ENCODE measurements at places on chromosomes 2 and 18. TPM values are rescaled to one million over a fixed set of nuclear protein-coding genes. Genes with fewer than 3 reads are reported as not detected.

The GAREM1 gene
- 18.2 TPM for total RNA-seq

The CD8A gene
- 6.5 TPM for total RNA-seq

The FAM237A gene
- total RNA-seq = not detected

The GRHL1 gene
- total RNA-seq = 76.3 TPM

The GNAL gene
- 11.4 TPM for total RNA-seq

The PSD4 gene
- total RNA-seq = 25.1 TPM

The IL36B gene
- total RNA-seq = not detected

The PELI1 gene
- 23.7 TPM for total RNA-seq

The CARF gene
- total RNA-seq = 3.9 TPM

The NT5C1B gene
- total RNA-seq = not detected

The STK17B gene
- total RNA-seq = 7.9 TPM

The ASXL3 gene
- total RNA-seq = not detected

The DSG2 gene
- total RNA-seq = 7.3 TPM

The EGR4 gene
- total RNA-seq = not detected

The WDR43 gene
- total RNA-seq = 28.2 TPM

The SLC23A3 gene
- 1.7 TPM for total RNA-seq

GRCh38 chr2:140580532-140581151, 1550.2 kb downstream of the LRP1B start:
- no peak for DNase-seq

GRCh38 chr18:69330385-69331005, 70.2 kb upstream of the DOK6 start:
- no peak for DNase-seq

DNA sequence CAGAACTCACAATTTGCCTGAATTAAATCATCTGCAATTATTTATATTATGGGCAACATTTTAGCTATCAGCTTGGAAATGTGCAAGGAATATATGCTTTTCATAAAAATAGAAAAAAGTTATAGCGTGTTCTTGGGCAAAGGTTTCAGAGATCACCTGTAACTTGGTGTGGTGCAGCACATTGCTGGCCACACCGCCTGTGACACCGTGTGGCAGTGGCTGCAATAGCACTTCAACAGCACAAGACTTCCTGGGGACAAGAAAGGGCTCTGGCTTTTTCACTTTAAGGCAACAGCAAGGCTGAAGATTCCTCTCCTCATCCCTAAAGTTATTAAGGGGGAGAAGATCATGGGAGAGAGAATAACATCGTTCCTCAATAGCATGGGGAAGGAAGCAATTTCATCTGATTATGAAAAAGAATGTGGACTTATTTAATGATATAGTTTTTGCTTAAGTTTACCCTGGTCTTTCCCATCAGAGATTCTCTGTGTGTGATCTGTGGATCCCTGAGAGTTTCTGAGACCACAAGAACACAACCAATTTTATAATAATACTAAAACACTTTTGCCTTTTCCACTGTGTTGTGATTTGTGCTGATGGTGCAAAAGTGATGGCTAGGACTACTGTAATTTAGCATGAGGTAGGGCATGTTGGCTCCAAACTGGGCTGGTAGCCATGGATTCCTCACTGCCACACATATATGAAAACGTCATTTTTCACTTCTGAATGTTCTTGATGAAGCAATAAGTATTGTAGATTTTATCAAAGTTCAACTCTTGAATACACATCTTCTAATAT, 15.0 kb upstream of the SERPINB3 start:
- no peak for DNase-seq

DNA sequence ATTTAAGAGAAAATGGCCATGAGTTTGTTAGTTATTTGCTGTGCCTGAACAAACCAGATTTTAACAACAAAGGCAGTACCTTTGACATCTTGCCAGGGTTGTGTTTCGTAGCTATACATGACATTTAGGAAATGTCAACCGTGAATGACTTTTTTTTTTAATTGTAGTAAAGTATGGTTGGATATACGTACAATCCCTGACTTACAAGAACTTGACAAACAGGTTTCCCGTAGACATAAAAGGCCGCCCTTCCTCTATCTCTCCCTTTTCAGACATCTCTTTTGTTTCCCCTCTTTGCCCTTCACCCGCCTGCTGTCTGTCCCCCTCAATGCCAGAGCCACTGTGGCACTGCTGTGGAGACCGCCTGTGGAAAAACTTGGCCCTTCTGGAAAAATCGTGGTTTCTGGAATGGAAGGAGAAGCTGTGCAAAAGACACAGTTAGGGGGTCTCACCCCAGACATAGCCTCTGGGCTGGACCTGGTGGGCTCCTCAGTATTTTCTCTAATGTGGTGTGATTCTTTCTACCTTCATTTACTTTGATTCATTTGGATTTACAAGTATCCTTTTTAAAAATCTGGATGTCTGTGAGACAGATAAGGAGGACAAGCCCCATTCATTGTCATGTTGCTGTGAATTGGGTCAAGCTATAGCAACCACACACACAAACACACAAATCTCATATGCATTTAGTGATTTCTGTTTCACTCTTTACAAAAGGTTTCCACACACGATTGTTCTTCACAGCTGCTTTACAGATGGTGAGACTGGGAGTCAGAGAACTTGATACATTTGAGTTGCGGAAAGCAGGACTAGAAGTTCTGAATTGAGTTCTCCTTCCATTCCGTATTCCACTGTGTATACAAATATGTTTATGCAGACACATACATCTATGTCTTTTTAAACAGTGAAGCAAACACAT, 48.6 kb downstream of the SPATS2L start:
- DNase-seq = no peak

DNA sequence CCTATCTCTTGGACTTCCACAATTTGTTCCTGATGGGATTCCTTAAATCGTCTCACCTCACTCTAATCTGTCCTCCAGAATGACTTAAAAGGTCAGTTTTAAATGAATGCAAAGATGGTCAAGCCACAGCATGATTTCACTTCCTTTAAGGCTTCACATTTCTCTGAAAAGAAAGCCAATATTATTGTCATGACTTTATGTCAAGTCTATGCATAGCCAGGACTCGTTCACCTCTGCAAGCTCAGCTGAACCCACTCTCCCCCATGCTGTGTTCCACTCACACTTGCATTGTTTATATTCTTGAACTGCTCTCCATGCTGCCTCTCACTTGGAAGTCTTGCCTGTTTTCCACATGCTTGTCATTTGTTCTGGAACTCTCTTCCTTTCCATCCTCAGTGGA, 298.4 kb upstream of the MMADHC start:
- DNase-seq = no peak

DNA sequence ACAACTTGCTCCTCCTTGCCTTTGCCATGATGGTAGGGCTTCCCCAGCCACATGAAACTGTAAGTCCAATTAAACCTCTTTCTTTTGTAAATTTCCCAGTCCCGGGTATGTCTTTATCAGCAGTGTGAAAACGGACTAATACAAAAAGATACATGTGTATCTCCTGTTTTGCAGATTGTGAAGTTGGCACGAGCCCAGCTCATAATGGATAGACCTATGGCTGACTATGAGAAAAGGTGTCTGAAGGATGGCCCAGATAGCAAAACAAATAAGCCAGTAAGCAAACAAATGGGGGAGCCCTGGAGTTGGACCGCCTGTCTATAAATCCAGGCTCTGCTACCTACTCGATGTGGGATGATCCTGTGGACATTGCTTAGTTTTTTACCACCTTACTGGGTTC, 15.5 kb upstream of the PRKCE start:
- no peak for DNase-seq

GRCh38 chr18:73006331-73006730, 138.5 kb upstream of the NETO1 start:
- no peak for DNase-seq

DNA sequence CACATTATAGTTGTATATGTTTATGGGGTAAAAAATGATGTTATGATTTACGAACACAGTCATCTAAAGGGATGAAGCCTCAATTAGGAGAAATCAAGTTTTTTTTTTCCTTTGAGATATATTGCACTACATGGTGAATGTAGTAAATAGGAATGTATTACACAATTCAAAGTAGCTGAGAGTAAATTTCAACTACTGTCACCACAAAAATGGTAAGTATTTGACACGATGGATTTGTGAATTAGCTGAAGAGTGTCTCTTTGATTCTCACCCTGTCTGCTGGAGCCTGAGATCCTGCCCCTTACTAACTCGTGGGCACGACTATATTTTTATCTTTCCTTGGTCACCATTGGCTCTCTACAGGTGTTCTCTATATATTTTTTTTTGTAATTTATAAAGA, 540.4 kb upstream of the DSEL start:
- no peak for DNase-seq

- no peak for DNase-seq
These were observed 232.9 kb downstream of the HDAC4 start for GRCh38 chr2:239167766-239168444.

DNA sequence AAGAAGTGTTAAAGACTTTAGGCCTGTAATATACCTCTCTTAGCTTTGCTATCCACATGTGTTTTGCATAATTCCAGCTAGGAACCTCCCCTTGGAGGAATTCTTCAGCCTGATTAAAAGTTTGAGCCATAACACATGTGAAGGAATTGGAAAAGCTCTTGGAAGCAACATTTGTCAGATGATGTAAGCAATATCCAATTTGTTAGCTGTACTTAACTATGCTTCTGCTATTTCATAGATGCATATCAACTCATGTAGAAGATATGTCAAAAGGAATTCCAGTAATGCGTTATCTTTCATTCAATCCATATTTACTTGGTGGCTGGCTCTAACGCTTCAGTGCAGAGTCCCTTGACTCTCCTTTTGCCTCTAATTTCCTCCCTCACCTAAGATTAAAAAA, 46.2 kb downstream of the PKP4 start:
- no peak for DNase-seq

DNA sequence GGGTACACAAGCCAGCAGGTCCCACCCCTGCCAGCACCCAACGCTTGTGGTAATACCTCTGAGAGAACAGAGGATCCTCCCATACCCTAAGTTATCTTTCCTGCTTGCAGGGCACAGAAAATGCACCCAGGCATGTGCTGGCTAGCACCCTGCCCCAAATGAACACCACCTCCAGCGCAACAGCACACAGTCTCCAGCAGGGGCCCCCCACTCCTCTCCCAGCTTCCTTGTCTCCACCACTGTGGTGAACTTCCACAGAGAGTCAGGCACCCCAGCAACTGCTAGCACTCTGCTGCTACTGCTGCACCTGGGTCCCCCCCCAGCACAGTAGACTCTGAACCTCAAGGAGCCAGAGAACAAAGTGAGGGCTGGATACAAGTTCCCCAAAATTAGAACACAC, 216.8 kb upstream of the CNTNAP5 start:
- DNase-seq = no peak

DNA sequence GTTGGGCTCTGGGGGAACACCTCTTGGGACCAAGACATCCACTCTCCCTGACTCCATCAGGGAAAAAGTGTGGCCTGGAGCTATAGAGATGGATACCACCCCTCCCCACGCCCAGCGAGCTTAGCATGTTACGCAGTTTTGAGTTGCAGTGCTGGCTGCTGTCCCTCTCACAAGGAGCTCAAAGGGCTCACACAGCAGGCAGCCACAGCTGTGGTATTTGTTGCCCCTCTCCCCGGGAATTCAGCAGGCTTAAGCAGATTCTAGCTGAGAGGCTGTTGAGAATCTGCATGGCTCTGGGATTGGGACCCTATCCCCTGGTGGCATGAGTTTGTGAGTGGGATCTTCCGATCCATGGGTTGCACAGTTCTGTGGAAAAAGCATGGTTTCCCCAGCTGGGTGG, 673.1 kb upstream of the FSHR start:
- no peak for DNase-seq

DNA sequence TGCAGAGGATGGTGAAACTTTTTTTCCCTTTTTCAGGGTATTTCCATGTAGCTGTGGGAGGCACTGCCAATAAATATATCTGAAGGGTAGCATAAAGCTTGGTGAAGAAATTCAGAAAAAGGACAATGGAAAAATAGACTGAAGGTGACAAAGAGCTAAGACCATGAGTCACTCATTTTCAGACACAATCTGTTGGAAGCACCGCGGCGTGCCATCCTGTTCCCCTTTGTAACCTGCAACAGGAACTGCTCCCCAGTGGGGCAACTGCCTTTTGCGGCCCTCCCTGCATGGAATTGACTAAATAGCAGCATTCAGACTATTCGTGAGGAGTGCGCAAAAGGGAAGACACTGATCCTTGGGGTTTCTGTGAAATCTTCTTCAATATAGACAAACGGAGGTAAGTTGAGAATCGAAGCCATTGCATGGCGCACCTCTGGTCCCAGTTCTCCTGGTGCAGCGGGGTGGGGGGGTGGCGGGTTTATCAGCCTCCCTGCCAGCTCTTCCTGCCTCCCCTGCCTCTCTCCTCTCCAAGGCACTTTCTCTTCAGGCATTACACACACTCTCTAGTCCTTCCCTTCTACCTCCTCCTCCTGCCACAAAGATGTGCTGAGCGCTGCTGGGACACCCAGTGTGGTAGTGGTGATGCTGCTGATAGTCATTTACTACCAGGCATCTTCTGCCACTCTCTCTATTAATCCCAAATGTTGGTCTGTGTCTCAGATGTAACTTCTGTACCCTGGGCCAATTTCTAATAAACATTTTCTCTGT, 126.2 kb upstream of the TMEM200C start:
- DNase-seq = no peak

DNA sequence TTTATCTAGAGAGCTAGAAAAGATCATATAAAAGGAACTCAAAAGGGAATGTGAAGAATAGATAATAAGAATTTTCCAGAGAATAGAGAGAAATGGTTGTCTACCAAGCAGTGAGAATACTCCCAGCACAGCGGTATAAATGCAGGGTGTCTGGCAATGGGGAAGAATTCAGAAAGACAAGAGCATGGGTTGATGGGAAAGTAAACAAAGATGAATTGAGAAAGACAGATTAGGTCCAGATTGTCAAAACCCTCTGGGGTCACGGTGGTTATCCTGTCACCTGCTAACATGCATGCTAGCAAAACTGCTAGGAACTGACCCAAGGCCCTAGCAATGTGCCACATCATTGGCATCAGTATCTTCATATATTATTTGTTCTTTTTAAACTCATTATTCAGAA, 30.8 kb upstream of the C1D start:
- no peak for DNase-seq

DNA sequence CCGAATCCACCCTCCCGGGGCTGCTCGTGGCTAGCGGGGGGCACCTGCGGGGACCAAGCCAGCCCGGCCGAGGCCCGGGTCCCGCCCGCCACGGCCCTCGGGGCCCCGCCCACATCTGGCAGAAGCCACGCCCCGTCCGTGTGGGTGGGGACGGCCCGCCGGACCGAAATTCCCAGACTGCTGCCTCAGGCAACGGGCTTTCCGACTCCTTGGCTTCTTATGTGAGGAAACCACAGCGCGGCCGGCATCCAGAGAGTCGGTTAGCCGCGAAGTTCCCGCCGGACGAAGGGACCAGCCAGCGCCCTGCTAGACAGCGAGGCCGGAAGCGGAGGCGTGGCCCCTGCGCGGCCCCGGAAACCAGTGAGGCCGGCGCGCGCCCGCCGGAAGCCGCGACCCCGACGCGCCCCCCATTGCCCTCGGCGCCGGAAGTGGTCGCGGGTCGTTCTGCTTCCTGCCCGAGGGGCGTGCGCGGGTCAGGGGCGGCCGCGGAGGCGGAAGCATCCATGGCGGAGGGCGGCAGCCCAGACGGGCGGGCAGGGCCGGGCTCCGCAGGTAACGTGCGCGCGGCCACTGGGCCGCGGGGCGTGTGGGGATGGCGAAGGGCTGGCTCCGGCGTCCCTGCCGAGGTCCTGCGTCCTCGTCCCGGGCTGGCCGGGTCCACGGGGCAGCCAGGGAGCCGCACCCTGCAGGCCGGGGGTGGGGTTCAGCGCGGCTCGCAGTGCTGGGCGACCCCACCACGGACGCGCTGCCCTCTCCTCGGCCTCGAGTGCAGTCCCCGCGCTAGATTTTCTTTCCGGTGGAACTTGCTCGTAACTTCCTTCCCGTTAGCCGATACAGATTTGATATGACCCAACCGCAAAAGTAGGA, at the start of gene ASB1:
TSS of gene ASB1 (plus strand) at position 360 of the 867 bp plus-strand sequence. CDS start at position 504, 144 bp downstream.
- peak; percentile 28 for DNase-seq

- no peak for DNase-seq
These were observed 46.2 kb upstream of the SMAD7 start for GRCh38 chr18:48996901-48997463.
